ENCODE measurements at places on chromosomes 6 and 20.

- DNase-seq, result no peak
Measured at GRCh38 chr6:11497107-11497506, 40.4 kb upstream of the TMEM170B start.

DNA sequence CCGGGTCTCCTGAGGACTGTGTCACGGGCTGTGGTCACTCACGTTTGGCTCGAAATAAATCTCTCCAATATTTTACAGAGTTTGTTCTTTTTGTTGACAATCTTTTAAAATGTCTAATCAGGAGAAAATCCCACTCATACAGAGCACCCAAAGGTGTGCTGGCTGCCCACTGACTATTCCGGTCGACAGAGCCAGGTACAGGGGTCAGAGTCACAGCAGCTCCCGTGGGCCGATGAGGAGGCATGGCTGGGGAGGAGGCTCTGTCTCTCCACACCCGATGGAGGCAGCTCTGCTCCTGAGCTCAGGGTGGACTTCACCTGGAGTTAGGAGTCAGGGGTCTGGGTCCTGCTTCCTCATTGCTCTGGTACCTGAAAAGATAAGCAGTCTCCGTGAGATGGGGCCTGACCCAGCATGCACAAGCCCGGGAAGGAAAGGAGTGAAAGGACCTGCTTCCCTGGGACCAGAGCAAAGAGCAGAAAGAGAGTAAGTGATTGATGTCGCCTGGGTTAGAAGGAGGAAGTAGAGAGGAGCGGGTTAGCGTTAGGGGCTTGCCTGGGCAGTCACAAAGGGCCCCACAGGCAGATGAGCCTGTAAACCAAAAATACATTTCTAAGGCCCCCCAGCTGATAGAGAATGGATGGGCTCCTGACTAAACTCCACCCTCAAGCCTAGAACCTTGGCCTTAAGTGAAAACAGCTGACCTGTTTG, 53.5 kb upstream of the UNC93A start:
- DNase-seq, result no peak

- DNase-seq, result no peak
Measured at GRCh38 chr6:109087661-109088264, 6.9 kb downstream of the SESN1 start.

DNA sequence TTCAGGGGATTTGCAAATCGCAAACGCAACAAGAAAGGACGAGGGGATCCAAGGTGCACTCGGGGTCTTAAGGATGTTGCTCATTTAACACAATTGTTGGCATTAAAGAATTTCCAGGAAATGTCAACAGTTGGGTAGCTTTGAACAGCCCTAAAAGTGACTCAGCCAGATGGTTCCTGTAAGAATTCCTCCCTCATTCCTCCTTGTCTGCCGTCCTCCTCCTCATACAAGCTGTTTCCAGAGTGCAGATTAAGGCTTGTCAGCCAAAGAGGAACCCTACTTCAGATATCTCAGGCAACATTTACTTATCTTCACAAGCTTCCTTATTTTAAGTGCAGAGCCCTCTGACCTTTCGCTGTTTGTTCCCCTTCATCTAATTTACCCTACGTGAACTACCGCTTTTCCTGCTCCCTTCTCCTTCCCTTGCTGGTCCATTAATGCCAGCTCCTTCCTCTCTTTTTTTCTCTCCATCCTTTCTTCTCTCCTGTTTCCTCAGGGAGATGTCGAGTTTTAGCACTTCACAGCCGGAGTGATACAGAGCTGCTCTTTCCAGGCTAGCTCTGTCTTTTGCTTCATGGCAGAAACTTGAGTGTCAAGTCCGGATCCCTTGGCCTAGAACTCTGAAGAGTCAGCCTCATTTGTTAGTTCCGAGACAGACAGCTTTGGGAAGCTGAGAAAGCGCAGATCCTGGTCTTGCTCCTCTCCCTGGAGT, 26.1 kb upstream of the TBC1D7 start:
- DNase-seq, result no peak

DNA sequence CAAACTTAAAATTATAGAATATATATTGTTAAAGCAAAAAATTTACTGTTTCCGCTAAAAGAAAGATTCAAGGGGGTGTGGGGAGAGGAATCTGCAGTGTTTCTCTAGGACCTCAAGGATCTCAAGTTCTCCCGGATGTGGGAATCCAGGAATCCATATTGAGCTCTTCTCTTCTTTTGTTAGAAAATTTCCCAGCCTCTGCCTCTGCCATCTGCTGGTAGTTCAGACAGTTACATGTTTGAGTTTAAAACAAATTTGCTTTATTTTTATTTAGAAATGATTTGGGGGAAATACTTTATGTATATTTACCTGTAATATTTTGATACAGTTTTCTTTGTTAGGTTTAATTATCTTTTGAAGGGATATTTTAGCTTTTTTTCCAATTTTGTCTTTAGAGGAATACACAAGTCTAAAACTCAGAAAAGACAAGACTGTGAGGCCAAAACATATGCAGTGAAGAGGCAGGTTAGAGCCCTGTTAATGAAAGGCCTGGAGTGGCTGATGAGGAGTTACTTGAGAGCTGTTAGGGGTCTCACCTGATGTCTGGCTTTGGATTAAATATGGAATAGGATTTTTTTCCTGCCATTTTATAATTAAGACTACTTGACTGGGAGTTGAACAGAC, 268.8 kb downstream of the ARID1B start:
- DNase-seq, result no peak

- no peak for DNase-seq
Measured at GRCh38 chr20:31991339-31991705, 18.9 kb upstream of the CCM2L start.

GRCh38 chr6:6494677-6495076, 93.8 kb upstream of the LY86 start:
- DNase-seq, result peak; percentile 13

DNA sequence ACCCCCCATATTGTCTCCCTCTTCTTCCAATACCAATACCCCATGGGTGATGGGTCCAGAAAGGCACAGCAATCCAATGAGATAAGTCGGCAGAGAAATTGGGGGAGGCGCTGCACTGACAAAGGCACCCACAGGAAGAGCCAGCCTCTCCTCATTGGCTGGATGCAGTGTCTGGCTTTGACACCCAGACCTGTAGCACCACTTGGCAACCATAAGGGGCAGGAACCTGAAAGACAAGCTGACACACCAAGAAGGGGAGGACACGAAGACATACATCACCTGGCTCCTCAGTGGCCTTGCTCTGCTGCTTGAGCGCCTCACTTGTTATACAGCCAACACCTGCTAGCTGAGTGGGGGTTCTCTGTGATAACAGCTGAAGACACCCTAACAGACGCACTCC, 19.4 kb upstream of the SLC4A11 start:
- no peak for DNase-seq

DNA sequence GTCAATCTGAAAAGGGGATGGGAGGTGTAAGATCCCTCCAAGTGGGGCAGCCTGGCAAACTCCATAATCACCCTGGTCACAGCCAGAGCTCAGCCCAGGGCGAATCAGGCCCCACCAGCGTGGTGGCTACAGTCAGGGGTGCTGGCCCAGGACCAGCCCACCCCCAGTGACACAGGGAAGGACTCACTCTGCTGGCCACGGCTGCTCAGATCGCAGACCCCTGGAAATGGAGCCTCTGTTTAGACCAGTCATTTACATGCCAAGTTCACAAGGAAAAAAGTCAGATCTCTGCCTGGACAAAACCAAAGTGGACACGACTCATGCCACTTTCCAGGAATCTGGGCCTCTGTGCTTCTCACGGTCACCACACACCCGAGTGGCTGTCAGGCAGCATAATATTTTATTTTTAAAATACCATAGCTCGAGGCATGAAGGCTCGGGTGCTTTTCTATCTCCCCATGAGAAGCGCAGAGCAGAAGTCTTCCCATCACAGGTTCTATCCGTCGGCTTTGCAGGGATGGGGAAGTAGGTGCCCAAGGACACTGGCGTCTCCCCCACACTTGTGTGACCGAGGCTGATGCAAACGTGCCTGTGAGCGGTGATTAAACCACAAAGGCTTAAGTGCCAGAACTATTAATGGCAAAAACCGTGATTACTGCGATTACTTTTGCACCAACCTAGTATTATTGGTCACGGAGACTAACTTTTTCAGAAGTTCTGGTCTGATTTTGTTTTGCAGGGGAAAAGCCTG, 13.0 kb downstream of the PXDC1 start:
- no peak for DNase-seq

GRCh38 chr6:148443798-148444560, 101.3 kb downstream of the SASH1 start:
- no peak for DNase-seq

DNA sequence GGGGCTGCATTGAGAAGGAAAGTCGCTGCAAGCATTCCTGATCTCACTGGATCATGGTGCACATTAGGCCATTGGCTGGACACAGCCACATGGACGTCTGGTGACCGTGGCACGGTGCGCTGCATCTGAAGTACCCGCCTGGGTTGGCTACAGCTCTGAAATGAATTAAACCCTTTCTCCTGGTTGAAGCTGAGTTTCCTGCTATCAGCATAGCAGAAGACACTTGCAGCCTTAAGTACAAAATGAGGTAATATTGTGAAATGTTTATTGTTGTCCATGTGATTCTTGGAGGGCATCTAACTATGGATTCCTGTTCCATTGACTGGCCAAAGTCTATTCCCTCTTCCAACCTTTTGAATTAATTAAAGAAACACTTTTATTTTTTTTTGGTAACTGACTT, 89.8 kb upstream of the ADTRP start:
- DNase-seq, result no peak

DNA sequence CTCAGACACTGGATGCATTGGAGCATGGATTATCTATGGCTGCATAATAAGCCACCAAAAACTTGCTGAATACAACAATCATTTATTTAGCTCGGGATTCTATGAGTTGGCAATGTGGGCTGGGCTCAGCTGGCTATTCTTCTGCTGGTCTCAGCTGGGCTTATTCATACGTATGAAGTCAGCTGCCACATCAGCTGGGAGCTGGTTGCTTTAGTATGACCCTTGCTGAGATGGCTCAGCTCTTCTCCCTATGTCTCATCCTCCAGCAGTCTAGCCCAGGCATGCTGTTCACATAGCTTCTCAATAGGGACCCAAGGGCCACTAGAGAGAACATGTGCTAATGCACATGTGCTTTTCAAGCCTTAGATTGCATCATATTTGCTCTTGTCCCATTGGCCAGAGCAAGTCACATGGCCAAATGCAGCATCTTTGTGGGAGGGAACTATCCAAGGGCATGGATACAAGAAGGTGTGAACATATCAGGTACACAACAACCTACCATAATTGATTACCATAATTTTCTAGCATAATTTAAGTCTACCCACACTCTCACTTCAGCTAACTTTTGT, 444.6 kb downstream of the KIF16B start:
- no peak for DNase-seq

GRCh38 chr6:114158411-114158810, 184.4 kb downstream of the HS3ST5 start:
- no peak for DNase-seq

DNA sequence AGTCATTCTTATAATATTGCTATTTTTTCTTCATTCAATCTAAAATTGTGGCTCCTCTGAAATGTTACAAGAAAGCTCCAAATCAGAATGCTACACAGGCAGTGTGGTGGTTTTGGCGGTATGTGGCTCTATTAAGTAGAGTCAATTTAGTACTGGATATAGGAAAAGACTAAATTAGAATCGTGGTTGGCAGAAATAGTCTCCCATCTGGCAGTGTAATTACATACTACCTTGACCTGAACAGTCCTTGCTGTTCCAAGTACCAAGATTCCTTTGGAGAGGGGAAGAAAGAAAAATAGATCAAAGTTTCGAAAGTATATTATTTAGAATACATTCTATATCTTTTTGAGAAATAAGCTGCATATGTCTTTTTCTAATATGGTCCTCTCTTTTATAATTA, 78.2 kb downstream of the C6orf118 start:
- no peak for DNase-seq

GRCh38 chr20:63700199-63701050, 4.0 kb downstream of the TNFRSF6B start:
- DNase-seq, result no peak

DNA sequence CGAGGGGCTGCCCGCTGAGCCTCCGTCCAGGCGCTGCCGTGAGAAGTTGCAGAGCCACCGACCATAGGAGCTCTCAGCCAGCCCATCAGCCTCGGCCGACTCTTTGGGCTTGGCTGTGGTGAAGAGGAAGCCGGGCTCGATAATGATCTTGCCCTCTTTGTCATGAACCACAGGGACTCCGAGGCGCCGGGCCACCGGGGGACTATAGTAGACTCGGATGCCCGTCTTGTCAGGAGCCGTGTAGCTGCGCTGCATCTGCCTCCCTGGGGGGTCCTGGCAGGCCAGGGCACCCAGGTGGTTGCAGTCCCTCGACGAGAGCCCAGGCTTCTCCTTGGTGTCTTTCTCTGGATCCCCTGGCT, 20.5 kb upstream of the DSN1 start:
- no peak for DNase-seq

DNA sequence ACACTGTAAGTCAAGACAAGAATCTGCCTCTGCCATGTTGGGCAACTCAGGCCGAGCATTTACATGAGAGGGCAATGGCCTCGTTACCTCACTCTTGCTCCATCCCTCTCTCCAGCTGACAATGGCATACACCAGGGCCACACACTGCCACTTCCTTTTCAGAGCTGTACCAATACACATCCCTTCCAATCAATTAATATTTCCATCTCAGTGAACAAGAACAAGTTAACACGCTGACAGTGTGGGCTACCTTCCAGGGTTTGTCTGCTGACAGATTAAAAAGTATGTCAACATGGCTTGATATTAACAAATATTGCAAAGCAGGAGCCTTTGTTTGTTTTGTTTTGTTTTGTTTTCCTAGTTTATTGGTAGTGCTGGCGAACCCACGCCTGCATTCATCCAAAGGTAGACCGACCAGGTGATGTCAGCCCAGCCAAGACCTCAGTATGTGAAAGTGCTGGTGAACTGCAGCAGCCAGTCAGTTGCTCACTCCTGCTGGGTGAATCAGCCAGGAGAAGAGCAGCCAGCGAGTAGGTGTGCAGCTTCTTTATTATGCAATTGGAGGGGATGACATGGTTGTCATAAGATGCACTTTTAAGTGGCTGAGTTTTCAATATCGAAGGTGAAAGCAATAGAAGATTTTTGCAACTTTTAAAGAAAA, 487.3 kb upstream of the JARID2 start:
- DNase-seq, result no peak

DNA sequence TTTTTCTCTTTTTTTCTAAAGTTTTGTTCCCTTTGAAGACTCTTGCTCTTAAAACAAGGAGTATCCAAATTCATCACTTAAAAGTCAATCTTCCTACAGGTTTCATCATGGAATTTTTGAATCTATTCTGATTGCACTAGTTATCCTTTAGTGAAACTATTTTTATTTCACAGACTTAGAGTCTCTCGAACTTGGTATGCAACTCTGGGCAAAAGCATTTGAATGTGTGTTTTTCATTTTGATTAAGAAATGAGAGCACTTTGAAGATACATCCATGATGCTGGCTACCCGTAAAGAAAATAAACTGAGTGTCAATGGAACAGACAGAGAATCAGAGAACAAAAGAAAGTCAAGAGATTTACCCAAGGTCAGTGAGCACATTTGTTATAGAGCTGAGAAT, 586.5 kb downstream of the EPM2A start:
- no peak for DNase-seq

- DNase-seq, result no peak
Measured at GRCh38 chr20:20297181-20297580, 70.7 kb upstream of the INSM1 start.

GRCh38 chr20:18669241-18670019, 81.6 kb downstream of the DTD1 start:
- DNase-seq, result no peak

All from right renal pelvis (tissue), 4 donors.